ENCODE measurements at places on chromosomes 6 and 20.
A peak's percentile ranks its signal among the peaks of the same experiment; 100 is the strongest.

- no peak for DNase-seq
These were observed 7.2 kb upstream of the NELFCD start for GRCh38 chr20:58973866-58974265.

DNA sequence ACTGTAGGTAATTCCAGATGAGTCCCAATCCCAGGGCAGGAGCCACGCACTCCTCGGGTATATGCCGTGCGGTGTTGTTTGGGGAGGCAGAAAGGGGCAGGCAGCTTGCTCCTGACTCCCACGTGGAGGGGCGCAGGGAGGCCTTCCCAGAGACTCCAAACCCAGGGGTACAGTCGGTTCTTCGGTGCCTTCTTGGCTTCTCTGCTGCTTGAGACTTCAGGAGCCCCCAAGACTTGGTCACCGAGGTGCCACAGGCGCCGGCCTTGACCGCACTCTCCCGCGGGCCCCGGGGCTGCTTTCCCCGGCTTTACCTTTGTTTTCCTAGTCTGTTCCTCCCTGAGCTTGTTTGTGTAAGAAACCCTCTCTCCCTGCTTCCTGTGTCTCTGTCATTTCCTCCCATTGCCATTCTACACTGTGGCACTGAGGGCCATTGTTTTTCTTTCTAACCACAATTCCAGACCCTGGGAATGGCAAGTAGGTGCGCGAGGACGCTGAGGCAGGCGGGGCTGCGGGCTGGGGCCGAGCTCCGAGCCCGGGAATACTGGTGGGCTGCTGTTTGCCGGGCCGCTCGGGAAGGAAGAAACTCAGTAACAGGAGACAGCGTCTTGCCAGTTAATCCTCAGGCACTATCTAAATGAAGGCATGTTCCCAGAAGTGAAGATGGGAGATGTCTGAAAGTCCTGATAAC, 215.6 kb upstream of the HEY2 start:
- DNase-seq = no peak

DNA sequence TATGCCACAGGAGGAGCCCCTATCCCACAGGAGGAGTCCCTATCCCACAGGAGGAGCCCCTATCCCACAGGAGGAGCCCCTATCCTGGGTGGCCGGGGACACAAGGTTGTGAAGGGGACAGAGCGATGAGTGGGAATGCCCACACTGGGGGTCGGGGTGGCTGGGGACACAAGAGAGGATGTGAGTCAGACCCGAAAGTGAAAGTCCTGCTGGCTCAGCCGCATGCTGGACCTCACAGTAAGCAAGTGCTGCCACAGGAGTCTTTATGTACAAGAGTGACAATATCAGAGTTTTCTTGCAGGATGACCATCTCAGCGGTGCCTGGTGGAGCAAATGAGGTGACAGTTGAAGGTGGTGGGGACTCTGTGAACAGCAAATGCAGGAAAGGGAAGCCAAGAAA, 93.7 kb downstream of the PSMB1 start:
- DNase-seq = no peak

GRCh38 chr6:128515550-128516513, 4.6 kb downstream of the PTPRK start:
- no peak for DNase-seq

GRCh38 chr6:24357336-24358218, at the start of gene DCDC2:
DCDC2 (minus strand) TSS chr6:24358059; CDS start chr6:24357750, 309 bp downstream.
- DNase-seq = peak; percentile 22
